ENCODE measurements at places on chromosomes 1 and 21.
A peak's percentile ranks its signal among the peaks of the same experiment; 100 is the strongest.

DNA sequence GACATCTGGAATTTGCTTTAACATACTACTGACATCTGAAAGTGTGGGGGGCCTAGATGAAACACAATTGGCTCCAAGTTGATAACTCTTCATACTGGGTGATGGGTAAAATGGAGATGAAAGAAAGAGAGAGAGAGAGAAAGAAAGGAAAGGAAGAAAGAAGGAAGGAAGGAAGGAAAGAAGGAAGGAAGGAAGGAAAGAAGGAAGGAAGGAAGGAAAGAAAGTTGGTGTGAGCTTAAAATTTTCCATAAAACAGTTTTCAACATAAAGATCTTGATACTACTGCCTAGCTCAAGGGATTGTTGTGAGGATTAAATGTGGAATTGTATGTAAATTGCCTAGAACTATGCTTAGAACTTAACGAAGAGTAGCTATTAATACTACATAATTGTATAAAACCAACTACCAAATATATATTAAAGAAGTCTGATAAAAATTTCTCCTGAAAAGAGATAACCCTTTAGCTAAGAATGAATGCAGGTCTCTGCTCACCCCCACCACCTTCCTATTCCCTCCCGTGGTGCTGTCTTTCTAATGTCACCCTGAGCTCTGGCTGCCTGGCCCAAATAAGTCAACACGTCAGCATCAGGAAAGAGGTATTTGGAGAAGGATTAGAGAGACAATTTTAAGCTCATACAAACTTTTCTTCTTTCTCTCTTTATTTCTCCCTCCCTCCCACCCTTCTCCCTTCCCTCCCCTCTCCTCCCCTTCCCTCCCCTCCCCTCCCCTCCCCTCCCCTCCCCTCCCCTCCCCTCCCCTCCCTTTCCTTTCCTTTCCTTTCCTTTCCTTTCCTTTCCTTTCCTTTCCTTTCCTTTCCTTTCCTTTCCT lies 89.3 kb upstream of the SGIP1 start:
- DNase-seq = no peak

- no peak for DNase-seq
Measured at GRCh38 chr21:39386194-39386593, 37.3 kb upstream of the HMGN1 start.

DNA sequence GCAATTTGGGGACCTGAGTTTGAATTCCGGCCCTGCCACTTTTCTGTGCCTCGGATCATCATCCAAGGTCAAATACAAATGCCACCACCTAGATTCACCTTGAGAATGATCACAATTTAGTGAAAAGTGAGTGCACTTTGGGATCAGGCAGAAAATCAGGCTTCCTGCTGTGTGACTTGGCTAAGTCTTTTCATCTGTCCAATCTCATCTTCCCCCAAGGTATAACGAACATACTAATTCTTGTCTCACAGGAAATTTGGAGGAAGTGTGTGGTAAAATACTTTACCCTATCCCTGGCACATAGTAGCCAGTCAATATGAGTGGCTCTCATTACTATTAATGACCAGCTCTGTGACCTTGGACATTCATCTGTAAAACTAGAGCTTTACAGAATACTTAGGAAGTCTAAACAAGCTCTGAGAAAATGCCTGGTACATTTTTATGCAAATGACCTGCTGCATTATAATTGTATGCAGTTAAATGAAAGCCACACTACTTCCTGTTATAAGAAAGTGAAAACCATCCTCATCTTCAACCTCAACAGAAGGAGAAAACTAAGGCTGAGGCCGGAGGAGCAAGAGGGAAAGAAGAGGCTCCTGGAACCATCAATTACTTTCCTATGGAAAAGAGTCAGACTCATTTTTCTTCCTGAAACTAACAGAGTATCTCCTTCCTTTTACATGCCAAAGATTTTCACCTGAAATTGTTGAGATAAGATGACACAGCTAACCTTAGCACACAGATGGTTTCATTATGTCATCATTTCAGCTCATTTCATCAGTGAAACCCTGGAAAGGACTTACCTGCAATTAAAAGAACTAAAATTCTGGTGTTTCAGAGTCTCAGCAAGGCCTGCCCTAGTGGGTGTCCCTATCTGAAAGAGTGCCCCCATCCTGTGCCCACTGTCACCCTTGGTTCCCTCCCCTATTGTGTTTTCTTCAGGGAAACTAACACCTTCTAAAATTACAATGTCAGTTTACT lies 32.6 kb upstream of the RGS8 start:
- no peak for DNase-seq

- no peak for DNase-seq
Measured at GRCh38 chr1:209038735-209039134, 544.8 kb upstream of the CAMK1G start.

GRCh38 chr1:91559046-91559750 lies 58.5 kb downstream of the CDC7 start:
- DNase-seq = no peak

GRCh38 chr1:16235944-16236510 lies 956 bp downstream of the CPLANE2 start:
- DNase-seq = peak; percentile 17

DNA sequence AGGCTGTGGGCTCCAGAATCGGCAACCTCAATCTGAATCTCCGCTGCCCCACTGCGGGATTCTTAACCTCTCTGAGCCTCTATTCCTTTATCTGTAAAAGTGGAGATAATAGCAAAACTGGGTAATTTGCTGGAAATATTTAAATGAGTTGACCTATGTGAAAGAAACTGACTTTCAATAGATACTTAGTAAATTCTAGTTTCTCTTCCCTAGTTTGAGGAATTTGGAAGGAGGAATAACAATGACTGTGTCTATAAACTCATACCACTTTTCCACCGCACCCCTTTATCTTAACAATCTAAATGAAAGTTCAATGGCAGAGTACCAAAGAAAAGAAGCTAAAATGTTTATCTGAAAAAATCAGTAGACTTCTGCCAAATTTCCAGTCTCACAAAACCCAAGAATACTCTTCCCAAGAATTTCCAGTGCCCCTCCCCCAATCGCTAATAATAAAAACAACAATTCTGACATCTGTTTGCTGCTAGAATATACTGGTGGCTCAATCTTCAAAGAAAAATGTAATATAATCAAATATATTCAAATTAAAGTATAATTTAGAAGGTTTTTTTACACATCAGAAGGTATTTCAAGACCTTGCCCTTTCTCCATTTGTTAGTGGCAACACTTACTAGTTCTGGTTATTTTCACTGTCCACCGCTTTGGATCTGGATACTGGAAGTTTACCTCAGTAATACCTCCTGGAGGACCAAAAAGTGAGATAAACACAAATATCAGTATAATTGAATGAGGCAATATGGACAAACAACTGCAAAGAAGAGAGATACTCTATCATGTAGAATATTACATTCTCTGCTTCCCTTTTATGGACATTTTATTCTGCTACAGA lies 171.2 kb downstream of the LTN1 start:
- no peak for DNase-seq

DNA sequence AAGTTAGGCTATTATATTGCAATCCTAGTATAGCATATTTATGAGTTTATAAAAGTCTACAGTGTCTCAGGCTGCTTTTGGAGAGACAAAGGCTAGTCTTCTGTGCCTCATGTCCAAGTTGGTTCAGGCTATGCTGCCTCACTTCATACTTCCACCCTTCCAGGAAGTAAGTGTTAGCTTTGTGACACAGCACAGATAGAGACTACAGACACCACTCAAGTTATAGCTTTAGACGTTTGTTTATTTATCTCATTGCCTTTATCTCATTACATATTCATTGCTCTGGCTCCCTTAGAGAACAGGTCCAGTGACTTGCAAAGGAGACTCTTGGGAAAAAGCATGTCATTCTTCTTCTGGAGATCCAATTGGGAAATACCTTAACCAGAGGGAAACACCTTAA lies 22.6 kb upstream of the GBP4 start:
- no peak for DNase-seq

DNA sequence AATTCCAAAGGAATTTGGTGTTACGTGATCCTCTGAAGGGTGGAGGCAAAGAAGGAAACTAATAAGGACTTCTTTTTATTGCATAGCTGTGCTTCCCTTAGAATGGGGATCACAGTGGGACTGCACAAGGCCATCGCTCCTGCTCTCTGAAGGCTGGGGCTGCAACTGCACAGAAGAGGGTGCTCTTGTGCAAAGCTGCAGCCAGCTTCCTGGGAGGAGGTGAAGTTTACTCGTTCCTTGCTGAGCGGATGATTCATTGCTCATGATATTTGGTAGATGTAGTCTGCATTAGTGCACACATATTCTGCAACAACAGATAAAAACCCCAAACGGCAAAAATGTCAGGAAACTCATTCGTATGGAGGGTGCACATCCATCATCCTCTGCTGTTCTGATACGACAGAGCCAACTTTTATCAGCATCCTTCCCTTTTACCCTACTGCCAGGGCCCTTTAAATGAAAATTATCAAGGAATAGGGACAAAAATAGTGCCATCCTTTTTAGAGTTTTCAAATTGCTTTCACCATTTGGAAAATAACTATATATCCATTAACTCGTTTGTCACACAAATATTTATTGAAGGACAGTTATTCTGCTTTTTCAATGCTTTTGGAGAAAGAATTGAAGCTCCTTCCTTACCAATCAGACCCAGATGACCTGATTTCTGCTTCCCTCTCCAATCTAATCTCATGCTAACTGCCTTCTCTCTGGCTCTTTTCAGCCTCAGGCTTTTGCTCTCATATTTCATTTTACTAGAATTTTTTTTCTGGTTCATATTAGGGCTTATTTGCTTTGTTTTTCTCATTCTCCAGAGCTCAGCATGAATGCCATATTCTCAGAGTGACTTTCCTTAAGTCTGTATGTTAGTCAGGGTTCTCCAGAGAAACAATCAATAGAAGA lies 263.6 kb downstream of the DUSP10 start:
- DNase-seq = peak; percentile 60

GRCh38 chr1:84377480-84378095 lies 20.7 kb upstream of the DNASE2B start:
- DNase-seq = no peak

GRCh38 chr1:151265446-151266236 lies 11.1 kb downstream of the PSMD4 start:
- DNase-seq = no peak

DNA sequence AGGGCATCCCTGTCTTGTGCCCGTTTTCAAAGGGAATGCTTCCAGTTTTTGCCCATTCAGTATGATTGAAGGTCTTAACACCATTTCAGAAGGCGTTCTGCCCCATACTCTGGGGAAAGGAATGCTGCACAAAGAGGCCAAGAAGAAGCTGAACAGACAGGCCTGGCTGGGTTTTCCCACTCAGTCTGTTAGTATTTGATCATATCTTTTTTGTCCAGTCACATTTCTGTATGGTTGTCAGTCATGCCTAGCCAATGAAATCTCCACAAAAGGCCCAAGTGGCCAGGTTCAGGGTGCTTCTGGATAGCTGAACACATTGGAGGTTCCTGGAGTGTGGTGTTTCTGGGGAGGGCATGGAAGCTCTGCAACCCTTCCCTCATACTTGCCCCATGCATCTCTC lies 72.1 kb downstream of the NEK7 start:
- DNase-seq = no peak

DNA sequence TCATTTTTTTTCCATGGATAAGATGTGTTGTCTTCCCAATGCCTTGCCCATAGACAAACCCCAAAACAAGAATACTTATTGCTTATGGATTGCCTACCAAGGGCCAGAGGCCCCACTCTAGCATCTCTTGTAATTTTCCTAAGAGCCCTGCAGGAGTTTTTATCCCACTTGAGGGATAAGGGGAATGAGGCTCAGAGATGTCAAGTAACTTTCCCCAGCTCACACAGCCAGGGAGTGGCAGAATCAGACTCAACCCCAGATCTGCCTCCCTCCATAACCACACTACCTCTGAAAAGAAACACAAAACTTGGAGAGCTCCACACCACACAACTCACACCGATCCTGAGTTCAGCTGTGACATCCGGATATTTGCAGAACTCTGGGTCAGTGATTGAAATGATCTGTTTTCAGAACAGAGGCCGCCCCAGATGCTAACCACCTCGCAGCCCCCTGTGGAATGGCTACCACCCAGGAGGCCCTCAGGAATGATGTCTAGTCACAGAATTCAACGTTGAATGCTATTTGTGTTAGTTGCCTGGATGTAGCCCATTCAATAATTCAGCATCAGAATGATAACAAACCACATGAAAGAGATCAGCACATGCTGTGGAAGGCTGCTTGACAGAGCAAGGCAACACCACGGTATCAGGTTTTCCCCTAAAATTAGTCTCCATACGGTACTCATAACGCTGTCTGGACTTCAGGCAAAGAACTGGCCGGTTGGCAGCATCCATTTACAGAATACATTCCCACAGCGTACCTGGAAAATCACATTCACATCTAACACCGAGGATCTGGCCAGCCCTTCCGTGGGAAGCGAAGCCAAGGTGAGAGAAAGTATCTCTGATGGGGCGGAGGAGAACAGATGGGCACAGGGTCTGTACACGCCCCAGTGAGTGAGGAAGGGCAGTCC lies 231.9 kb downstream of the TOMM20 start:
- no peak for DNase-seq

- no peak for DNase-seq
Measured at GRCh38 chr1:1118011-1118875, 2.4 kb upstream of the C1orf159 start.

- DNase-seq = no peak
Measured at GRCh38 chr1:228426518-228427175, 10.0 kb upstream of the TRIM17 start.

DNA sequence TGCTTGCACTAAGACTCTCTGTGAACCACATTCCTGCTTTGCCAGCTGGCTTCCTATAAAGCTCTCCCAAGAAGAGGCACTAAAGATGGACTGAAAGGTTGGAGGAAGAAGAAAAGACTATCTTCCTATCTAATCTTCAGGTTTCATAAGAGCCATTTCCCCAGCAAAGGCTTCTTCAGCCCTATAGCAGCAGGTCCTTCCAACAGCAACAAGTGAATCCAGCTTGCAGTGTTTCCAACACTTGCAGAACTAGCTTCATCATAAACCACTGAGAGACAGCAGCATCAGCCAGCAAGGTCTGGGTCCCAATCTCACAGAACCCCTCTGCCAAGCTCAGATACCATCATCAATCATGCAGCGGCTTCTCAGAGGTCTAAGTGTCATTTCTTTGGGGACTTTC lies 28.1 kb downstream of the FOXJ3 start:
- DNase-seq = no peak

DNA sequence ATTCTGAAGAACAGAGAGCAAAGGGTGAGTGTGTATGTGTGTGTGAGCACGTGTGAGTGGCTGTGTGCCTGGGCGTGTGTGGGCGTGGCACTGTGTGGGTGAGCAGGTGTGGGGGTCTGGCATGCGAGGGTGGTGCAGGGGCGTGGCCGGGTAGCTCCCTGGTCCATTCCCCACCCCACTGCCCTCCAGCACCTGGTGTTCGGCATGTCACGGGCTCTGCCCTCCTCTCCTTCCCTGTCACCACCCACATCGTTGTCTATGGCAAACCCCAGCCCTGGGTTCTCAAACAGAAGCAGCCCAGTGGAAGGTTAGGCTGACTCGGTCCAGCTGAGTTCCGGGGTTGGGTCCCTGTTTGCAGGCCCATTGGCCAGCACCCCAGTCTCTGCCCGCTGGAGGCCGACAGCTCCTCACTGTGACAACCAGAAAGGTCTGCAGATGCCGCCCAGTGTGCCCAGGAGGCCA lies 39.8 kb downstream of the UBE2G2 start:
- DNase-seq = no peak
